Effector memory CD8-positive, alpha-beta T cell (primary cell): ENCODE measurements at places on chromosomes 11 and 22.

DNA sequence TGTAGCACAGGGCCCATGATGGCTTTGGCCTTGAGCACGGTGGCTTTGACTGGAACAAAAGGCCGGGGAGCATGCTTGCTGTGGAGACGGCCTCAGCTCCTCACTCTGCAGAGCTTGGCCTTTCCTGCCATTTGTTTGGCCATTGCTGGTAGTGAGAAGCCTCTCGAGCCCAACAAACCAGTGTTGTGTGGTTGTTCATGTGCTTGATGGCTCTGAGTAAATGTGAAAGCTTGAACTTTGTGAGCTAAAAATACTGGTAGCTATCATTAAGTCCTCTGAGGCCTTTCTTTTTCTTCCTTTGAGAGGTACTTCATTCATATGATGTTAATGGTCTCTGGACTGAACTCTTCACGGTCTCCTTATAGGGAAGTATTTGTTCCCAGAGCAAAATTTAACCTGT lies 39.6 kb downstream of the NAT10 start:
- H3K4me1 ChIP-seq = no peaks in the 10 kb centered on the region
- H3K27ac ChIP-seq = no peak overlapping the region
- no peaks in the 10 kb centered on the region for H3K27me3 ChIP-seq
- DNase-seq = no peak
- H3K4me3 ChIP-seq = no peak overlapping the region
- H3K36me3 ChIP-seq = peaks cover 67% of the 10 kb centered on the region

DNA sequence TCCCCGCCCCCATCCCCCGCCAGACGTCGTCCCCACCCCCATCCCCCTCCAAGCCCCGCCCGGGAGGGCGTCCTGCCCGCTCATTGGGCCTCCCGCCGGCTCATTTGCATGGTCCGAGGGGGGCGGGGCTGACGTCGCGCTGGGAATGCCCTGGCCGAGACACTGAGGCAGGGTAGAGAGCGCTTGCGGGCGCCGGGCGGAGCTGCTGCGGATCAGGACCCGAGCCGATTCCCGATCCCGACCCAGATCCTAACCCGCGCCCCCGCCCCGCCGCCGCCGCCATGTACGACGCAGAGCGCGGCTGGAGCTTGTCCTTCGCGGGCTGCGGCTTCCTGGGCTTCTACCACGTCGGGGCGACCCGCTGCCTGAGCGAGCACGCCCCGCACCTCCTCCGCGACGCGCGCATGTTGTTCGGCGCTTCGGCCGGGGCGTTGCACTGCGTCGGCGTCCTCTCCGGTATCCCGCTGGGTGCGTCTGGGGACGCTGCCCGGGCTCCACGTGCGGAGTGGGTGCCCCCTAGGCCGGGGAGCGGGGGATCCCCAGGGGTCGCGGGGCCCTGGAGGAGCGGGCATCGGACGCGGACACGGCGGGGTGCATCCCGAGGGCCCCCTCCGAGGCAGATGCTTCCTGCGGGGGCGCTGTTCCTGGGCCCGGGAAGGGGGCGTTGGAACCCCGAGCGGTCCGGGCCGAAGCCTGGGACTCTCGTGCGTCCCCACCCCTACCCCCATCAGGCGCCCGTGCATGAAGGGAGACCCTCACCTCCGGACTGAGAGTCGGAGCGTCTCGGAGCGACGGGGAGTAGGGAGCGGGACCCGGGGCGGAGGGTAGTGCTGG lies at the start of gene PNPLA3:
PNPLA3 (plus strand) TSS at position 175 of the 834 bp plus-strand sequence; CDS start at position 282, 107 bp downstream.
- H3K36me3 ChIP-seq = peaks cover 3% of the 10 kb centered on the region
- peak within 1 kb of the TSS; percentile 70 for H3K4me3 ChIP-seq
- peak; percentile 61 for DNase-seq
- H3K27ac ChIP-seq = no peak within 1 kb of the TSS
- peaks cover 75% of the 10 kb centered on the region for H3K27me3 ChIP-seq

DNA sequence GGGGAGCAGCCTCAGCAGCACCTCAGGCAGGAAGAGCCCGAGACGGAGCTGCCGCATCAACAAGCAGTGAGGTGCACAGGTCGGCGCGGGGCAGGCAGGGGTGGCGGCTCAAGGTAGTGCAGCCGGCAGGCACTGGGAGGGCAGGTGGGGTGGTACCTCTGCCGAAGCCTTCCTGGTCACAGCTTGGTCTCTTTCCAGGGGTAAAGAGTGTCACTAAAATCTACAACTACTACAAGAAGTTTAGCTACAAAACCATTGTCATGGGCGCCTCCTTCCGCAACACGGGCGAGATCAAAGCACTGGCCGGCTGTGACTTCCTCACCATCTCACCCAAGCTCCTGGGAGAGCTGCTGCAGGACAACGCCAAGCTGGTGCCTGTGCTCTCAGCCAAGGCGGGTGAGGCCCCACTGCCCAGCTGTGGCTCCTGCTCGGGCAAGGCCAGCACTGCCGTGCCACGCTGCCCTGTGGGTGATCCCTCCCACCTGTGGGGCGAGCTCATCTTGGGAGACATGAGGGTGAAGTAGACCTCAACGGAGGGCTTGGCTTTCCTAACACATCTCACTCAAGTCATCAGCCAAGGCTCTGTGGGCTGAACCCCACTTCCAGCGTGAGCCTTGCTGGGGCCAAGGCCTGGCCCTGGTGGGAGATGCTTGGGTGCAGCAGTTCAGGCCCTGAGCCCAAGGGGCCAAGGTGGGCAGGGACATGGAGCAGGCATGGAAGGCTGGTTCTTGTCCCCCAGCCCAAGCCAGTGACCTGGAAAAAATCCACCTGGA lies 13.6 kb downstream of the GATD1 start:
- no peak overlapping the region for H3K4me3 ChIP-seq
- peaks cover 39% of the 10 kb centered on the region for H3K36me3 ChIP-seq
- H3K4me1 ChIP-seq = peaks cover 2% of the 10 kb centered on the region
- H3K27ac ChIP-seq = no peak overlapping the region
- no peaks in the 10 kb centered on the region for H3K27me3 ChIP-seq
- DNase-seq = no peak

GRCh38 chr11:101277036-101277435 lies 147.4 kb upstream of the PGR start:
- H3K4me3 ChIP-seq = no peak overlapping the region
- H3K36me3 ChIP-seq = no peaks in the 10 kb centered on the region
- no peaks in the 10 kb centered on the region for H3K27me3 ChIP-seq
- no peaks in the 10 kb centered on the region for H3K4me1 ChIP-seq

DNA sequence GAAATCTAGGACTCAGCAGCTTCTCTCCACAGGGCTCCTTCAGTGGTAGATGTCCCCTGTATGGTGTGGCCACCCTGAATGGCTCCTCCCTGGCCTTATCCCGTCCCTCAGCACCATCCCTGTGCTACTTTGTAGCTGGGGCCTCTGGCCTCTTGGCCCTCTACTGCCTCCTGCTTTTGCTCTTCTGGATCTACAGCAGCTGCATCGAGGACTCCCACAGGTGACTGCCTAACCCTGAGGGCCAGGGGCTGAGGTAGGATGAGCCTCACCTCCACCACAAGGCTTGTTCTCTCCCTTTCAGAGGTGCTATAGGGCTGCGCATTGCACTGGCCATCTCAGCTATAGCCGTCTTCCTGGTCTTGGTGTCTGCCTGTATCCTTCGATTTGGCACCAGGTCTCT lies 1.8 kb downstream of the TMEM179B start:
- DNase-seq = no peak
- H3K4me1 ChIP-seq = peaks cover 34% of the 10 kb centered on the region
- peak overlapping the region; percentile 89 for H3K27ac ChIP-seq
- H3K36me3 ChIP-seq = peaks cover 63% of the 10 kb centered on the region
- no peaks in the 10 kb centered on the region for H3K27me3 ChIP-seq
- H3K4me3 ChIP-seq = peak overlapping the region; percentile 95

DNA sequence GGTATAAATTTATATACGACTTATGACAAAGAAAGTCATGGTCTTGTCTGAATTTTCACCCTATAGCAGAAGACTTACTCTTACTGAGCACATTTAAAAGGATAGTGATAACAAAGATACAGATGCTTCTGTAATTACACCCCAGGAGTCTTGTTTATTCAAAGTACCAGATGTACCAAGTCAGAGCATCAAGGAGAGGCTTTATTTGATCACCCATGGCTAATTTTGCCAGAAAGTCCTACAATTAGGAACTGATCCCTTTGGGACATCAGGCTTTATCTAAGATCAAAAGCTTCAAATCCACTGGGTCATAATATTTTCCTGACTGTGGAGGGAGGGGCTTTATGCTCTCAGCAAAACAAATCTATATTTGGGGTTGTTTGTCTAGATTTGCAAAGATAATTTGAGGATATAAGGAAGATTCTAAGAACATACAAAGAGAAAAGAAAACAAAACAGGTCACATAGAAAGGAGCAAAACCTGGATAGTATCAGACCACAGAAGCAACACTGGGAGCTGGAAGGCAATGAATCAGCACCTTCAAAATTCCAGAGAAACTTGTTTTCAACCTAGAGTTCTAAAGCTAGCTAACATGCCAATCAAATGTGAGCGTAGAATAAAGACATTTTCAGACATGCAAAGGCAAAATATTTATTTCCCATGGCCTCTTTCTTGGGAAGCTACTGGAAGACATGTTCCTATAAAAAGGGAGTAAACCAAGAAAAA lies 124.8 kb upstream of the CSNK2A3 start:
- peaks cover 3% of the 10 kb centered on the region for H3K36me3 ChIP-seq
- peaks cover 45% of the 10 kb centered on the region for H3K27me3 ChIP-seq
- H3K4me3 ChIP-seq = no peak overlapping the region
- H3K4me1 ChIP-seq = no peaks in the 10 kb centered on the region
- H3K27ac ChIP-seq = no peak overlapping the region
- no peak for DNase-seq
